ENCODE measurements at places on chromosomes 6 and 20. TPM values are rescaled to one million over a fixed set of nuclear protein-coding genes. Genes with fewer than 3 reads are reported as not detected.

Gene NR2E1
- total RNA-seq = 0.09 TPM

Gene OR2H1
- total RNA-seq = not detected

Gene SLC35D3
- total RNA-seq = not detected

Gene SYTL3
- total RNA-seq = 1.8 TPM

Gene TSBP1
- not detected for total RNA-seq

Gene SLC17A3
- 0.87 TPM for total RNA-seq

Gene KHDC1
- 4.1 TPM for total RNA-seq

Gene FOXC1
- total RNA-seq = 8.2 TPM

Gene HLA-DPA1
- not detected for total RNA-seq

Gene HLA-DOA
- not detected for total RNA-seq

Gene ARFGAP1
- total RNA-seq = 79.4 TPM

Gene KCNK5
- total RNA-seq = 1.1 TPM

Gene TBX18
- total RNA-seq = 15.8 TPM

Gene SOX18
- 1.4 TPM for total RNA-seq

Gene GTPBP2
- 21.3 TPM for total RNA-seq

Gene FAM83D
- total RNA-seq = 75.0 TPM

Gene CFB
- total RNA-seq = 2.0 TPM

Gene SH3BGRL2
- total RNA-seq = 0.40 TPM

Gene PPP1R3G
- 1.4 TPM for total RNA-seq

Gene SIRPD
- total RNA-seq = not detected

Gene CLVS2
- total RNA-seq = 0.08 TPM

Gene TCF19
- total RNA-seq = 17.1 TPM

Gene LHFPL5
- not detected for total RNA-seq

Gene RWDD1
- 29.6 TPM for total RNA-seq

Gene TAP1
- total RNA-seq = 34.4 TPM

Gene RIPPLY2
- not detected for total RNA-seq

Gene EHMT2
- 17.2 TPM for total RNA-seq

Gene OTOR
- not detected for total RNA-seq

Gene HMGCLL1
- 0.11 TPM for total RNA-seq

Data from A549 treated with ZK216348 at 1 μM for 4 hours (cell line).